ENCODE measurements at places on chromosomes 6 and 20. TPM values are rescaled to one million over a fixed set of nuclear protein-coding genes. Genes with fewer than 3 reads are reported as not detected.
A peak's percentile ranks its signal among the peaks of the same experiment; 100 is the strongest.

- no peak for DNase-seq
Observed at GRCh38 chr20:63554361-63555278, 661 bp downstream of the FNDC11 start.

DNA sequence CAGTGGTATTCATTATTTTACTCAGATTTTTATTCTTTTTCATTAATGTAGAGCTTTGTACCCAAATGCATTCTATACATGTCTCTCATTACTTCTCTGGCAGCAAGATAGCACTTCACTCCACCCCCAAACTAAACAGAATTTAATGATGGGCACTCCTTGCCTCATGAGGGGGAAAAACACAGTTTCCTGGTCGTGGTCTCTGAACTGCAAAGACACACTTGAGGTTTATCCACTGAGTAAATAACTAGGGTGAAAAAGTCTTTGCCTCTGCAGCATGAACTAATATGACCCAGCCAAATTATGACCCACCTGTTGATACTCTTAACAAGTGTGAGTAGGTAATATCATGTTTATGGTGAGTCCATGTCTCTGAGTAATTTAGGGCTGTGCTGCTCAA lies 785.2 kb upstream of the FLRT3 start:
- no peak for DNase-seq

DNA sequence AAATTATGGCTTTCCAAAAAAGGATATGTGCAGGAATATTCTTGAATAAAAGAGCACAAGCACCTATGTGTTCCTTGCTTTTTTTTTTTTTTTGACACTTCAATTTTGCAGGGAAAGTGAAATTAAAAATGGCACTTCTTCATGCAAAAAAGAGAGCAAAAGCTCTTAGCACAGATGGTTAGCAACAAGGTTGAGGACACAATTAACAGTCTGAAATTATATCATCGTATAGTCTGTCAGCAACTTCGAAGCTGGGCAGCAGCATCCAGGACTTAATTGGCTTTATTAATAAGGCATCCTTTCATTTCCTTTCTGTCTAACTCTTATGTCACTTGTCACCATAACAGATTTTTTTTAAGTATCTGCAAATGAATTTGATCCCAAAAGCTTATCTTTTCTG lies 122.6 kb downstream of the FUT9 start:
- DNase-seq = no peak

Gene RAET1G
- total RNA-seq = 1.6 TPM

Gene RGS19
- 14.1 TPM for total RNA-seq

GRCh38 chr6:138523347-138524210 lies 24.3 kb upstream of the NHSL1 start:
- no peak for DNase-seq

Gene LMBRD1
- 50.0 TPM for total RNA-seq

- DNase-seq = no peak
Observed at GRCh38 chr20:56350842-56351241, 7.9 kb upstream of the FAM210B start.

GRCh38 chr20:47568019-47568418 lies 66.3 kb downstream of the NCOA3 start:
- no peak for DNase-seq

Gene ZNF391
- total RNA-seq = 0.89 TPM

DNA sequence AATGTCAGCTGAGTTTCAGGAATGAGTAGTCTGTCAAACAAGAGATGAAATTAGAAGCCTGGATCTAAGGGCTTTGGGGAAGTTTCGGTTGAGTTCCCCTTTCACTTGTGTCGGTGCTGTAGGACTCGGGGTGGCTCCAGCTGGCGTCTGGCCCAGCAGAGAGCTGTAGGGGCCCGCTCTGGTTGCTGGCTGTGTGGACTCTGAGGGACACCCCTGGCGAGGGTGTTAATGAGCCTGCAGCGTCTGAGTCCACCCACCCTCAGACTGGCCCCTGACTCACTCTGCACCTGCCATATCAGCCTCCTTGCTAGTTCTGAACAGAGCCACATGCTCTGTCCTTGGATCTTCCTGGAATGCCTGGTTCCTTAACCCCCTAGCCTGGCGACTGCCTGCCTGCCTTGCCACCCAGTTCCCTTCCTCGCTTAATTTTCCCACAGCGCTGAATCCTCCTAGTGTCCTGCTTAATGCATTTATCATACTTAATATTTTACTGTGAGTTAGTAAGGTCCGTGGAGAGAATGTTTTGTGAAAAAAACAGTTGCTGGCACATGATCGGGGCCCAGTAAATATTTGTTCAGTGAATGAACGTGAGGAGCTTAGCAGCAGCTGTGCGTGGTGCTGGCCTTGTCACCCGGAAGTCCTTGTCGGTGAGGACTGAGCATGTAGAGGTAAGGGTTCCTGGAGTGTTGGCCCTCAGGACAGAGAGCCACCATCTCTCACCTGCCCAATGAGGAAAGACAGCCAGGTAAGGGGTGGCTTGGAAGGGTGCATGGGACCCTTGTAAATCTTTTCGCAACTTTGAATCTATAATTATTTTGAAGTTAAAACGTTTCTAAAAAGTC lies 1.6 kb downstream of the DNAJC5 start:
- peak; percentile 66 for DNase-seq

DNA sequence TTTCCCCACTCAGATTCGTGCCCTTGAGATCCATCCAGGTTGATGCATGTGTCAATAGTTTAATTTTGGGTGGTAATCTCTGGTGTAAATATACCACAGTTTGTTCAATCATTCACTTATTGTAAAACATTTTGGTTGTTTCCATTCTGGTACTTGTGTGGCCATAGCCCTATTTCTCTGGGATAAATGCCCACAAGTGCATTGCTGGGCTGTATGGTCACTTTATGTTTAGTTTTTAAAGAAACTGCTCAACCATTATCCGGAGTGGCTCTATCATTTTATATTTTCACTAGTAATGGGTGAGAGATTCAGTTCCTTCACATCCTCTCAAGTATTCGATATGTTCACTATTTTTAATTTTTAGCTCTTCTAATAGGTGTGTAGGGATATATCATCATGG lies 60.7 kb upstream of the RNF24 start:
- DNase-seq = no peak

GRCh38 chr20:52841003-52841402 lies 131.2 kb upstream of the TSHZ2 start:
- DNase-seq = no peak

DNA sequence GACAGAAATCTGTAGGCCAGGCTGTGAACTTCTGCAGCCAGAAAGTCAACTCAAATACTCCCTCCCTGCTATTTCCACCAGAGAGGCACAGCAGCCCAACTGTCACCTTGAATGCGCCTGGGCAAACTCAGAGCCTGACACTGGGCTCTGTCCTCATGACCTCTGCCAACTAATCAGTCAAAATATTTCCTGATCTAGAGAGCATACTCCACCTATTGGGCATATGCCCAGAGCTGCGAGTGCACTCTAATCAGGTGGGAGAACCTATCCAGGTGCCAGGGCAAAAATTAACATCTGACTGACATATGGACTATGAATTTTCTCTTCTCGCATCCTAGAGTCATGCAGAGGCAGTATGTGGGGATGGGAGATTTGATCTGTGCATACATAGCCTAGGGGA lies 406.3 kb upstream of the RUNX2 start:
- DNase-seq = no peak

Gene PRL
- total RNA-seq = not detected

Gene PPIL6
- 9.1 TPM for total RNA-seq

DNA sequence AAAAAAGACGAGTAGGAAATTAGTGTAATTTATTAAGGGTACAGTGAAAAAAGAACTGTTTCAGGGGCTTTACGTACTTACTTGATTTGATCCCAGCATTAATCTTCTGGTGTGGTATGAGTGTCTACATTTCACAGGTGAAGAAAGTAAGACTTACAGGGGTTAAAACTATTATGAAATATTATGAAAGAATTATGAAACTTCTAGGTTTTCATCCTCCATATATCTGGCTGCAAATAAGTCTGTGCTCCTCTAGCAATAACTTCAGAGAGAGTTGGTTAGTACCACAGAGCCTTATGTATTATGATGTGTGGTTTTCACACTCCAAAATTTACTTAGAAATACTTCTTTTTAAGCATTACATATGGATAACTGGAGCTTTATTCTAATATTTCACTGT lies 41.9 kb downstream of the ZFAND3 start:
- DNase-seq = no peak

Gene CGA
- total RNA-seq = 0.52 TPM

GRCh38 chr6:11645016-11645415 lies 107.5 kb downstream of the TMEM170B start:
- DNase-seq = no peak

Gene OPRM1
- total RNA-seq = not detected

Gene KIF6
- total RNA-seq = not detected

DNA sequence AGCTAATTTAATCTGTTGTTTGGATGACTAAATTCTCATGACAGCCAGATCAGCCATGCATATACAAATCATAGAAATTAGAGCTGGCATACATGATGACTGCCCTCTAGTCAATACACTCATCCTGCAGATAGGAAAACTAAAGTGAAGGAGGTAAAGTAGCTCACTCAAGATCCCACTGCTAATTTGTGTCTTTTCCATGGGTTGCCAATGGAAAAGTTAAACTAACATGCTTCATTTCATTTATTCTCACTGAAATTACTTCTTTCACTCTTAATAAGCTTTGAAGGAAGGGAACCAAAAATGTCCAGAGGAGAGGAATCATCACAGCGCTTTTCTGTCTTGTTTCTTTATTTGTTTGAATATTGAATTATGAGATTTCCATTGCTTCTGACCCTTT lies 308.2 kb downstream of the GJA1 start:
- DNase-seq = no peak

- DNase-seq = no peak
Observed at GRCh38 chr6:40906759-40907158, 132.3 kb downstream of the UNC5CL start.

- peak; percentile 75 for DNase-seq
Observed at GRCh38 chr20:62808211-62808865, 3.7 kb downstream of the OGFR start.

Gene TNFRSF21
- 7.4 TPM for total RNA-seq

Gene HAO1
- not detected for total RNA-seq

DNA sequence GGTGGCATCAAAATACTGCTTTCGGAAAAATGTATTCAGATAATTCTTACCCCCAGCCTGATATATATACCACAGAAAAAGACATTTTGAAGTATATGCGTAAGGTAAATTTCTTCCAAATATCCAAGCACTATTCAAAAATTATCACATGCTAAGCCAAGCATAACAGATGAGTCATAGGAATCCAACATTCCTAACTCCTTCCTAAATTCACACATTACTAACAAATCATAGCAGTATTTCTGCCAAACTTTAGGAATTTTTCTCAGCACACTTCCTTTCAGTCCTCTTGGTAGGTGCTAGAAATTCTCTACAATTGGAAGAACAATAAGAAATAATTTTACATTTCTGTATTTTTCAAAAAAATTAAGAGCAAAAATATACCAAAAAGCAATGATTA lies 417.5 kb downstream of the EYS start:
- DNase-seq = no peak

Gene FHL5
- 13.8 TPM for total RNA-seq

DNA sequence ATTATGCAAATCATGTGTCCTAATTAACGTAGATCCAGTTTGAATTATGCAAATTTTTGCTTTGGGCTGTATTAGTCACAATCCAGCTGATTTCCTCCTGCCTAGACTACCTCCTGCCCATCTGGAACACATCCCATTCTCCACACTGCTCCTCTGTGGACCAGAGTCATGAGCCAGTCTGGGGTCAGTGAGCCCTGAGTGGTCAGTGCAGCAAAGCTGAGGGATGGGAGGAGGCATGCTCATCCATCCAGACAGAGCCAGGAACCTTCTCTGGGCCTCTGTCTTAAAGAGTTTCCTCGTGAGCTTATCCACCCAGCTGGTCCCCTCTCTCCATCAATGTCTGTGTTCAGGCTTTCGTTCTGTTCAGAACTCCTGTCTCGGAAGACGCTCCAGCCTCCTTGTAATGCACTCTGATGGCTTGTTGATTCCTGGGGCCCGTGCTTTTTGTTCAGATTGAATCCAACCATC lies 747.8 kb downstream of the PTPRT start:
- DNase-seq = no peak

Gene SMOC2
- total RNA-seq = 10.8 TPM

DNA sequence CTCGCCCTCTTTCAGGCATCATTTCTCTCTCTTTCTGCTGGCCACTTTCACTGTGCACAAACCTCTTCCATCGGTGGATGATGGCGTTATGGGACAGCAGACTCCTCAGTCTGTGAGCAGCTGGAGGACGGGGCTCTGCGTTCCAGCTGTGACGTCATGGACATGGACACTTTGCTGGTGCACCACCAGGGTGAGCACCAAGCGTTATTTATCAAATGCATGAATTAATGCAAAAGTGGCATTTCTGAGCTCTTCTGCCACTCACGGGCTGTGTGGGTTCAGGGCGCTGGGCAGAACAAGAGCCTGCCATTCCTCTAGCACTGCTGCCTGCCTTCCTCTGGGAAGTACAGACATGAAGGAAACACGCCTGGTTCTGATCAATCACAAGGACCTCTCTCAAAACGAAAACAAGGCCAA lies 82.9 kb upstream of the MPC1 start:
- DNase-seq = no peak

DNA sequence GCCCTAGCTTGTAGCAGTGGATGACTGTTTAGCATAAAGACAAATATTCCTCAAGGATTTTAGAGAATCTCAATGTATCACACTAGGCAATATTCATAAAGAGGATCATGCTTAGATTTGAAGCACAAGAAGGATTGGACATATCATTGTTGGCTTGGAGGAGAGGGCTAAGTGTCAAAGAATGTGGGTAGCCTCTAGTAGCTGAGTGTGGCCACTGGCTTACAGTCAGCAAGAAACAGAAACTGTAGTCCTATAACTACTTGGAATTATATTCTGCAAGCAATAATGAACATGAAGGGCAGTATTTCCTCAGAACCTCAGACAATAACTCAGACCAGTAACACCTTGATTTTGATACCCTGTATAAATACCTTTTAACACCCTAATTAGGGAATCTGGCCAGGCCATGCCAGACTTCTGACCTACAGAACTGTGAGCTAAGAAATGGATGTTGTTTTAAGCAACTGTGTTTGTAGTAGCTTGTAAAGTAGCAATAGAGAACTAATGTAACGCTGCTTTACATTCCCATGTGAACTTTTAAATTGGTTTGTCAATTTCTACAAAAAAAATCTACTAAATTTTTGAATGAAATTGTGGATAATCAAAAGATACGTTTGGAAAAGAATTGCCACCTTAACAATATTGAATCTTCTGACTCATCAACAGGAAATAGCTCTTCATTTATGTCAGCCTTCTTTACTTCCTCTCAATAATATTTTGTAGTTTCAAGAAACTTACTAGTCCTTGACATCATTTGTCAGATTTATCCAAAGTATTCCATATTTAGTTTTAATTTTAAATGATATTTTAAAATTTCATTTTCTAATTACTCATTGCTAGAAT lies 65.2 kb upstream of the RSPO3 start:
- no peak for DNase-seq

GRCh38 chr6:19772891-19773290 lies 64.3 kb upstream of the ID4 start:
- DNase-seq = no peak

- DNase-seq = no peak
Observed at GRCh38 chr20:61777773-61778494, 287.7 kb downstream of the TAF4 start.

DNA sequence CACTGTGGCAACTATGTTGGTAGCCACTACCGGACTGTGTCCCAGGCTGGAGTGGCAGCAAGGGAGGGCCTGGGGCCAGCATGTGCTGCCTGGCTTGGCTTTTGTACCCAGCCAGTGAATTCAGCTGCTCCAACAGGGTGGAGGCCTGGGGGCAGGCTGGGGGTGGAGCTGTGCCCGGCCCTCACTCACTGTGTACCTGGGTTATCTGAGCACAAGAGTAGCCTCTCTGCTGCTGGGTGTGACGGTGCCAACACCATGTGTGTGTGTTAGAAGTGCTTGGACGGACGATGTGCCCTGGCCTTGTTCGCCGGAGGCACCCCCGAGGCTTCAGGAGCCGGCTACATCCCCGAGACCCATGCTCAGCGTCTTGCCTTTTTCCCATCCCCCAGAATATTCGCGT lies 49.2 kb downstream of the EFCAB8 start:
- DNase-seq = no peak
